ENCODE measurements at places on chromosomes 16 and 17. TPM values are rescaled to one million over a fixed set of nuclear protein-coding genes. Genes with fewer than 3 reads are reported as not detected.
A peak's percentile ranks its signal among the peaks of the same experiment; 100 is the strongest.

- DNase-seq = no peak
These were observed 17.9 kb upstream of the AKAP1 start for GRCh38 chr17:57067162-57067561.

DNA sequence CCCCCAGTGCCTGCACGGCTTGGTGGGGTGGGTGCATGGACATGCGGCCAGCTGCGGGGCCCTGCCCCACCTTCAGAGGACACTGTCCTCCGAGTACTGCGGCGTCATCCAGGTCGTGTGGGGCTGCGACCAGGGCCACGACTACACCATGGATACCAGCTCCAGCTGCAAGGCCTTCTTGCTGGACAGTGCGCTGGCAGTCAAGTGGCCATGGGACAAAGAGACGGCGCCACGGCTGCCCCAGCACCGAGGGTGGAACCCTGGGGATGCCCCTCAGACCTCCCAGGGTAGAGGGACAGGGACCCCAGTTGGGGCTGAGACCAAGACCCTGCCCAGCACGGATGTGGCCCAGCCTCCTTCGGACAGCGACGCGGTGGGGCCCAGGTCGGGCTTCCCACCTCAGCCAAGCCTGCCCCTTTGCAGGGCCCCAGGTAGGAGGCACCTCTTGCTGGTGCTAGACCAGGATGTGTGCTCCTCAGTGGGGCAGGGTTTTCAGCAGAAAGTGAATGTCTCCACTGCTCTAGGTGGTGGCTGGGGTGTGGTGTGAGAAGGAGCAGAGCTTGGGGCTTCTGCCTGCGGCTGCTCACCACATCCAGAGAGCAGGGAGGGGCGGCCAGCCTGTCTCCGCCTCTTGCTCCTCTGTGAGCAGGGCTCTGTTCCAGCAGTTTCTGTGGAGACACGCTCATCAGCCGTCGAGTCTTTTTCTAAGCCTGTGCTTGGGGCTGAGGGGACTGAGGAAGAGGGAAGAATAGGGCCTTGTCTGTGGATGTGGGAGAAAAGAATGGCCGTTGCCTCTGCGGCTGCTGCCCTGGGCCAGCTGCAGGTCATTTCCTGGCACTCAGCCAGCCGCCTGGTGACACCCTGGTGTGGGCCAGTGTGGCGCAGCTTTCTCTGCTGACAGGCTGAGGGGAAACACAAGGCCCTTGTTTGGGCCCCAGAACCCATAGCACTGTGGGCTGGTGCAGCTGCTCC lies 2.2 kb downstream of the ZNF276 start:
- no peak for DNase-seq

DNA sequence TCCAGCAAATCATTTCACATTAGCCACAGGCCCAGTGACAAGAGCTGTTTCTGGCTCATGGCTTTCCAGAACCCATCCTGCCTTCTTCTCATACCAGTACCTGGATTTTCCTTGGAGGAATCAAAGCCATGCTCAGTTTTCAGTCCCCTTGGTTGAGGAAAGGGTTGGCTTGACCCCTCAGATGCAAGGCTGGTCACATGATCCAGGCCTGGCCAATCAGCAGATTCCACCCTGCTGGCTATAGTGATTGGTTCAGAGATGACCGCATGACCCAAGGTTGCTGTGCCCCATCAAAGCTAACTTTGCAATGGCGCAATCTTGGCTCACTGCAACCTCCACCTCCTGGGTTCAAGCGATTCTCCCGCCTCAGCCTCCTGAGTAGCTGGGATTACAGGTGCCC lies 45.0 kb downstream of the MMP15 start:
- DNase-seq = no peak

GRCh38 chr17:68950725-68951124 lies 4.5 kb downstream of the ABCA8 start:
- no peak for DNase-seq

DNA sequence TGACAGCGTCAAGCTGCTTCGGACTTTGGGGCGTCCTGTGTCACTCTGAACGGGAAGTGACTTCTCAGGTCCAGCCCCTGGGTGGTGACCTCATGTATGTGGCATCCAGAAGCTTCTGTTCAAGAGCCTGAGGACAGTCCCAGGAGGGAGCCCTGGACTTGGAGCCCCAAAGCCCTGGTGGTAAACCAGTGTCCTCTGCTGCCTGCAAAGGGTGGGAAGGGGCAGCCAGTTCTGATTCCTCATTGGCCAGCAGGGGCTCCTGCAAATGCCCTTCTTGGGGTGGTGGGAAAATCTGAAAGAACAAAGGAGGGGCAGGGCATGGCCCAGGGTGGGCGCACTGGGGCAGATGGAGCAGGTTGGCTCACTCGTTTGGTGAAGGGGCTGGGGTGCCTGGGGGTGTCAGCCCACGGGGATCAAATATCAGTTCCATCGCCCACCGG lies 1.6 kb downstream of the OSGIN1 start:
- no peak for DNase-seq

- no peak for DNase-seq
These were observed 9.2 kb downstream of the CACNG1 start for GRCh38 chr17:67053438-67054000.

GRCh38 chr16:747978-748746 lies 7.4 kb upstream of the CIAO3 start:
- DNase-seq = no peak

DNA sequence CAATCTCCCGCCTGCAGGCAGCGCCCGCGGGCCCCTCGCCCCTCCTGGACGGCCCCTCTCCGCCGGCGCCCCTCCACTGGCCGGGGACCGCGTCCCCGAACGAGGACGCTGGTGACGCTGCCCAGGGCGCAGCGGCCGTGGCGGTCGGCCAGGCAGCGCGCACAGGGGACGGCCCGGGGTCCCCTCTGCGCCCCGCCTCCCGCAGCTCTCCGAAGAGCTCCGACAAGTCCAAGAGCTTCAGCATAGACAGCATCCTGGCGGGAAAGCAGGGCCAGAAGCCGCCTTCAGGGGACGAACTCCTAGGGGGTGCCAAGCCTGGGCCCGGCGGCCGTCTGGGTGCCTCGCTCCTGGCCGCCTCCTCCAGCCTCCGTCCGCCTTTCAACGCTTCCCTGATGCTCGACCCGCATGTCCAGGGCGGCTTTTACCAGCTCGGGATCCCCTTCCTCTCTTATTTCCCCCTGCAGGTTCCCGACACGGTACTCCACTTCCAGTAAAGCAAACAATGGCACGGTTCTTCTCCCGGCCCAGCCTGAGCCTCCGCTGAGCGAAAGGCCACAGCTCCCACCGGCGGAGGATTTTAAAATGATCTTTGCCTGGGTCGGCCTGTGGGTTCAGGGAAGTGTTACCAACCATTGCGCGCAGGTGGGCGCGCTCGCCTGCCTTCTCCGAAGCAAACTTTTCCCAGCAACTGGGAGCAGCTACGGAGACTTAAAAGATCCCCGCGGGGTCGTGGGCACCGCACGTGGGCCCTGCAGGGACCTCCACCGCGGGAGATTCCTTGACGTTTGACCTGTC lies 1.1 kb downstream of the FOXL1 start:
- no peak for DNase-seq

DNA sequence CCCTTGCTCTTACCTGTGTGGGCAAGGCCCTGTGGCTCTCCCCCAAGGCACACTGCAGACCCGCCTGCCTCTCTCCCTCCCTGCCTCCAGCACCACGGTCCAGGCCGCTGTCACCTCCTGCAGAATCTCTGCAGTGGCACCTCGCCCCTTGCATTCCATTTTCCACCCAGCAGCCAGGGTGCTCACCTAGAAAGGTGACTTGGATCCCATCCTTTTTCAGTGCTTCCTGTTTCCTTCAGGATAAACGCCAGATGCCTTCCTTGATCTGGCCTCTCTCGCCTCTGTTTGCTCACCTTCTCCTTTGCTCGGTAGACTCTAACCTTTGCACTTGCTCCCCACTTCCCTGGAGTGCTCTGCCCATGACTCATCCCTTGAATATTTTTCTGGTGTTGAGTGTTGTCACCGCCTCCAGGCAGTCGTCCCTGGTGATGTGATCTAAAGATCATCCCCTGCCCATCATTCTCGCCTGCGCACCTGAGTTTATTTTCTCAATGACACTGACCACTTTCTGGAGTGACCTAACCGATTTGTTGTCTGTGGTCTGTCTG lies 79.2 kb upstream of the LGALS9 start:
- no peak for DNase-seq

- DNase-seq = no peak
These were observed 6.8 kb downstream of the DNASE1 start for GRCh38 chr16:3661311-3661710.

GRCh38 chr17:40219594-40220338 lies 662 bp downstream of the WIPF2 start:
- peak; percentile 62 for DNase-seq

GRCh38 chr17:77540531-77540930 lies 399.8 kb downstream of the SEC14L1 start:
- DNase-seq = no peak

DNA sequence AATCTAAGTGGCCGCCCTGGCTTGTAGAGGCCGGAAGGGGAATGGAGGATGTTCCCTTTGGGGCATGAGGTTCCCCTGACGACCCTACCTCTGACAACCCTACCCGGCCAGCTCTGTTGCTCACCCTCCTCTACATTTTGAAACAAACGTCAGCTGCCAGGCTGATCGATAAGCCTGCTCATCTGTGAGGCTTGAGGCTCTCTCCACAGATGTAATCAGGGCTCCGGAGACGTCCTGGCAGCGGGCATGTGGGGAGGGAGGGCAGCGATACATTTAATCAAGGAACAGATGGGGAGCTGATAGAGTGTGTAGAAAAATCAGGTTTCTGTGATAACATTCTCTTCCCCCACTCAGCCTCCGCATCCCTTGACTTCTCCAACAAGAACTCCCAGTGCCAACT lies 212.3 kb upstream of the SDK2 start:
- DNase-seq = no peak

DNA sequence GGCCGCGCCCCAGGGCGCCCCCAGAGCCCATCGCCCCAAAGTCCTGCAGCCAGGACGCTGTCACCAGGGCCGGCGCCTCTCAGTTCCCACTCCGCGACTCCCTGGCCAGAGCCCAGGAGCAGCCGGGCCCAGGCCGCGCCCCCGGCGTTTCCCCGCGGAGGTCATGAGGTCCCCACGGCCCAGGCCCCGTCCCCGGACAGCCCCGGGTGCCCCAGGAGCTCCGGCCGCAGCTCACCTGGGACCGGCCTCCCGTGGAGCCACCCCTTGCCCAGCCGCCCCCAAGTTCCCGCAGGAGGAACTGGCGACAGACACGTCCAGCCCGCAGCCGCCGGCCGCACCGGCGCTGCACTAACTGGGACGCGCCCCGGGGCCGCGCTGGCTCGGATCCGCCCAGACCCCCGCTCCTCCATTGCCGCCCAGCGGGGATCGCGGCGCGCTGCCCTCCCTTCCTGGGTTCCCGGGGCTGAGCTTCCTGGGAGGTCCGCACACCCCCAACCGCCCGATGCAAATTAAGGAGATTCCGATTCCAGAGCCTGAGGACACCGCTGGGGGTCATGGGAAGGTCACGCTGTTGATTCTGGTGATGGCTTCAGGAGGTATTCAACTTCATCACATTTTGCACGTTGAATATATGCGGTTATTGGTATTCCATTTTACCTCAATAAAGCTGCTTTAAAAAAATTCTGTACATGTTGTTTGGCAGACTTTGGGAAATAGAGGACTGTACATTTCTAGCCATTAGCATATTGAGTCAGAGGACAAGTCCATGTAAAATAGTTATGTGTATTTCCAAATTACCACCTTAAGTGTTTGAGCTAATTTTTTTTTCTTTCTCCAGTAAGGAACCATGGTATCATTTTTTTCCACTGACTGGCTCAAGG lies 9.9 kb downstream of the AHSP start:
- DNase-seq = peak; percentile 15

- DNase-seq = peak; percentile 7
These were observed 46.1 kb upstream of the DNAJA2 start for GRCh38 chr16:47019568-47019967.

DNA sequence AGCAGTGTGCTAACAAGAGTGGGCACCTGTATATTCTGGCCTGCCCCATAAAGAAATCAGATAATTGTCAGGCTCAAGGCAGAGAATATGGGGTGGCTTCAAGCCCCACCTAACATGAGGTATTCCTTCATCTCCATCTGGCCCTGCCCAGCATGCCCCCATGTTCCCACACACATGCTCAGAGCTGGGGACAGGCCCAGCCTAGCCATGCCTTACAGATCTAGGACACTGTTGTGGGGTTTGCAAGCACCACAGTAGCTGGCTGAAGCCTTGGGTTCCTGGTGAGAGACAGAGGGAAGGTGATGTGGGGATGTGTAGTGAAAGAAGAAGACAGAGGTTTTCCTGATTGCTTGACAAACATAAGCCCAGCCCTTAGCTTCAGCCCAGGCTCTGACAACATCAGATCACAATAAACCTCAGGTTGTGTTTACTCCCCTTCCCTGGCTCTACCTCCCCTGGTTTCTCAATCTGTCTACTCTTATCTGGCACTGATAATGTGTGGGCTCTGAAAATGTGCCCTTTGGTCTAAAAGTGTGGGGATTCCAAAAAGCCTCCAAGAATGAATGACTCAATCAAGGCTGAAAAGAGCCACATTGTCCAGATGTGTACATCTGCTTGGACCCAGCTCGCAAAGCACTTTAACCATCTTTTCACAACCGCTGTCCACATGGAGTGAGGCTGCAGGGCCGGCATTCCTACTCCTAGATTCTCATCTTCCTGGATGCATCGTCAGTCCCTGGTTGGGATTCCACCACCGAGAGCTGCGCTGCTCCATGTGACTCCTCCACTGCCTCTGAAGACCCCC lies 34.4 kb downstream of the CDRT4 start:
- DNase-seq = no peak

DNA sequence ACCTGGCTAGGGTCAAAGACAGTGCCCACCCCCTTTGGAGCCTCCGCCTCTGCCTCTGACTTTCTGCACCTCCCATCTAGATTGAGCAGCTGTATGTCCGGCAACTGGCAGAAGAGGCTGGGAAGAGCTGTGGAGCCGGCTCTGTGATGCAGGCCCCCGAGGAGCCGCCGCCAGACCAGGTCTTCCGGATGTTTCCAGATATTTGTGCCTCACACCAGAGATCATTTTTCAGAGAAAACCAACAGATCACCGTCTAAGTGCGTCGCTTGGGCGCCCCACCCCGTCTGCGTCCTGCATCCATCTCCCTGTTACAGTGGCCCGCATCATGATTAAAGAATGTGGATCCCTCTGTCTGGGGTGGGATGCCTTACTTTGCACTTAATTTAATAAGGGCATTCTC lies 22.1 kb downstream of the IRF8 start:
- DNase-seq = no peak

CACNG5 gene
- total RNA-seq = not detected

KRT34 gene
- total RNA-seq = not detected

RHBDL3 gene
- not detected for total RNA-seq

MYL11 gene
- total RNA-seq = not detected

RNF112 gene
- 0.62 TPM for total RNA-seq

ACSM2A gene
- not detected for total RNA-seq

ABCC11 gene
- not detected for total RNA-seq

PPY gene
- total RNA-seq = not detected

ADORA2B gene
- not detected for total RNA-seq

HGS gene
- total RNA-seq = 184 TPM

PTX4 gene
- total RNA-seq = 0.22 TPM

IGSF6 gene
- 1.3 TPM for total RNA-seq

RAPGEFL1 gene
- 5.4 TPM for total RNA-seq

FAM171A2 gene
- 1.00 TPM for total RNA-seq

UNC45B gene
- total RNA-seq = not detected

OSGIN1 gene
- 1.2 TPM for total RNA-seq

PRSS33 gene
- total RNA-seq = not detected
